CD4-positive, alpha-beta T cell treated with Interleukin-17A for 1 hour (primary cell): ENCODE measurements at places on chromosomes 7 and 10.

DNA sequence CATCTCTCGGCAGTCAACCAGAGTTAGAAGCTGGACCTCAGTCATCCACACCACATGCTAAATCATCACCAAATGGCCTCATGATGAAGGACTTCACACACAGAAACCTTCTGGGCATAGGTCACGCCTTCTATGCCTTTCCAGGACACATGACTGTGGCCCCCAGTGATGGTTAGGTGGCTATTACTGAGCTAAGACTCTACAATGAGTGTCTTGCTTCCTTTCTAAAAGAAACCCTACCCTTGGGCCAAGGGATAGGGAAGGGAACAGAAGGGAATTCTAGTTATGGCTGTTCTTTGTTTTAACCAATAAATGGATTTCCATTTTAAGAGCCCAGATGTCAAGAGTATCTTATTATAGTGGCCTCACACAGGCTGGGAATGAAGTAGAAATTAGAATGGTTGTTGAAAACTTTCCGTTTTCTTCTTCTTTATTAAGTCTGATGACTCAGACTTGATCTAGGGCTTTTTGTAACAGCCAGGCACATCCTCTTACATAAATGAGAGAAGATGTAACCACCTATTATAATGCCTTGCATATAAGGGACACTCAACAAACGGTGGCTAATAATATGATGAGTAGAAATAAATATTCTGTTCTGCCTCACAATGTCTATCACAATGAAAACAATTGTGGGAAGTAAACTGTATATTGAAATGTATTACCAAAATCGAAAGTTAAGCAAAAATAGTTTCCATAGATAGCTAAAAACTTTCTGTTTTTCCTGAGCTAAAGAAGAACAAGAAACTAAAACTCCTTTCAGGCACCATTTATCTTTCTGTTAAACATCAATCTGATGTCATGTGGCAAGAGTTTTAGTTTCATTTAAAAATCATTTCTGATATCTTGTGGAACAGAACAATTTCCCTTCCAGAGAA lies 62.5 kb upstream of the TOMM7 start:
- no peak for DNase-seq

DNA sequence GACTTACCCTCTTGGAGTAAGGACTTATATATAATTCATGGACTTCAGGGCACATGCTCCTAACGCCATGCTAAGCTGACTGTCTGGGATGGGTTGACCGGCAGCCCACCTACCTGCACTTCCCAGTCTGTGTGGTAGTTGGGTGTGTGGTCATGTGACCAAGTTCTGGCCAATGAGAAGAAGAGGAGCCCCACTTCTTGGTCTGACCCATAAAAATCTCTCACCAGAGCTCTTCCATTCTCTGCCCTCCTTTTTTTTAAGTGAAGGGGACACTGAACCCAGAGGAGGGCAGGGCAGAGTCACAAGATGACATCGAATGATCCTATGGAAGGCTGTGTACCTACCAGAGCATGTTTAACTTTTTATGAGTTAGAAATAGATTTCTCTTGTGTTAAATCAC lies 370.1 kb downstream of the FRMD4A start:
- no peak for DNase-seq

DNA sequence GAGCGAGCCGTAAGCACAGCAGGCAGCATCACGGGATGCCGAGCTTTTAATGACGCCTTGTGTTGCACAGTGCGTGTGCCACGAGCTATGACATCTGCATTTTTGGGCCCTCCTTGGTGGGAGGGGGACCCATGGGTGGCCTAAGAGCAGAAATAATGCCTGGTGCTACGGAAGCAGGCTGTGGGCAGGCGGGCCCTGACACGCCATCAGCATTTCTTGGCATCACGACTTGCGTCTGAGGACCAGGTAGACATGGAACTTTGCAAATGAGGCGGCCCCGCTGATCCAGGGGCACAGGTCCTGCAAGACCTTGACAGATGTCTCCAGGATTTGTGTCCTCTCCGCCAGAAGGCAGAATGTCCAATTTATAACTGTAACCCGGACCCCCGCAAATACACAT lies 117.8 kb upstream of the RNF32 start:
- no peak for DNase-seq

- no peak for DNase-seq
Observed at GRCh38 chr7:130037703-130038102, 13.5 kb downstream of the ZC3HC1 start.

DNA sequence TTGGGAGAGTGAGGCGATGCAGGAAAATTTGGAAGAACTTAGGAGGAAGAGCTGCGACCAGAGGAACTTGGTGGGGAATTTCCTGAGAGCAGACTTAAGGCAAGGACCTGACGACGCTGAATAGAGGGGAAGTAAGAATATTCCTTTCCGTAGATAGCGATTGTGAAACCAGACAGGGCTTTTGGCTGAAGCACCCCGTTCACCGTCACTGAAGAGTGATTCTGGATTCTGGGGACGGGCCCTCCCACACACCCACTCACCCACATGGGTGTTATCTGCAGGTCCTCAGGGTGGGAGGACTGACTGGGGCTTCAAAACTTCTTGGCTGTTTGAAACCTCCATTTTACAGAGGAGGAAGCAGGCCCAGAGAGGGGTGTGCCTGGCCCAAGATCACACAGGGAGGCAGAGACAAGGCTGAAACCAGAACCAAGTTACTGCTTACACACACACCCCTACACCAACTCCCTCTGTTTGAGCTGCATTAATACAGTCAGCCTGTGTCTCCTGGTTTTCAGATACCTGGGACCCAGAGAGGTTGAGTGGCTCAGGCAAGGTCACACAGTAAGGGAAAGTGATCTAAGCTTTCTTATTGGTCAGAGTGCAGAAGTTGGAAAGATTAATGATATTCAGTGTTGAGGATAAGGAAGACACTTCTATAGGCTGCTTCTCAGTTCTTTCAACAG lies 37.2 kb upstream of the CDH23 start:
- DNase-seq = no peak

- DNase-seq = no peak
Observed at GRCh38 chr7:45196374-45196773, 38.8 kb downstream of the RAMP3 start.

DNA sequence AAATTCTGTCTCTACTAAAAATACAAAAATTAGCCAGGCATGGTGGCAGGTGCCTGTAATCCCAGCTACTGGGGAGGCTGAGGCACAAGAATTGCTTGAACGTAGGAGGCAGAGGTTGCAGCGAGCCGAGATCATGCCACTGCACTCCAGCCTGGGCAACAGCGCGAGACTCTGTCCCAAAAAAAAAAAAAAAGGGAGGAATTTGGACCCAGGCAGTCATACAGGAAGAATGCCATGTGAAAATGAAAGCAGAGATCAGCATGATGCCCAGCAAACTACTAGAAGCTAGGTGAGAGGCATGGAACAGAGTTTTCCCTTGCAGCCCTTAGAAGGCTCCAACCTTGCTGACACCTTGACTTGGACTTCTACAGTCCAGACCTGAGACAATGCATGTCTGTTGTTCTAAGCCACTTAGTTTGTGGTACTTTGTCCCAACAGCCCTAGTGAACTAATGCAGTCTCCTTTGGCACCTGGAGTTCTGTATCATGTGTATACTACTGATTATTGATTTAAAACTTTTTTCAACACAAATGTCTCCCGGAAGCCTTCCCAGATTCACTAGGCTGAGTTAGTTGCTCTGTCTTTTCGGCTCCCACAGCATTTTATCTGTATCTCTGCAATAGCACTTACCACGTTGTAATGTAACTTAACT lies 10.2 kb upstream of the BAG3 start:
- DNase-seq = no peak

DNA sequence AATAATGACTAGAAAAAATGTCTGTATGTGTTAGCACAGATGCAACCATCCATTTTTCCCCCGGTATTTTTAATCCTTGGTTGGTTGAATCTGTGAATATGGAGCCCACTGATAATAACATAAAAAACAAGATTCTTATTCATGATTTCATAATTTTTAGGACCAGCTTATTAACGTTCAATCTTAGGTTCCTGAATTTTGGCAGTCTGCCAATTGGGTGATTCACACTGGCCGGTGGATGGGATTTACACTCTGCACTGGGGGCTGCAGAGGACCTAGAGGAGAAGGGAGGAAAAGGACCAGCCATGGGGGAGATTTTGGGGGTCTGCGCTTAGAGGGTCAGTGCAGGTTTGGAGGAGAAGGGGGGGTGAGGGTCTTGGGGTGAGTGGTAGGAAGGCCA lies 327.9 kb downstream of the ACTR3B start:
- DNase-seq = no peak

DNA sequence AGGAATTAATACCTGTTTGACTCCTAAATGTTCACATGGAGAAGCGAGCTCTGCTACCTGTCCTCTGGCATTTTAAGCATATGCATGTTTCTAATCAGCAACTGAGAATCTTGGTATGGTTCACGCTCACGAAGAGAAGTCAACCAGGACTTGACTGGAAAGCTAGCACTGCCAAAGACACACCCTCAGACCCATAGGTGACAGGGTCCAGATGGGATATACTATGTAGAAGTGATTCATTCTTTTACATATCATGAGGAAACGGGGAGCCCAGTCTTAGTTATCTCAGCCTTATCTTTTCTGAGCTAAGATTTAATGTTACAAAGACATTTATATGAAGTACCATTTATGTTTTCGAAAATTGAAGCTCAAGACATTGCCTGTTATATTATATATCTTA lies 313.0 kb downstream of the DOCK4 start:
- DNase-seq = no peak

GRCh38 chr7:127870231-127870907 lies 160.9 kb downstream of the LRRC4 start:
- no peak for DNase-seq

GRCh38 chr10:128016423-128017060 lies 109.6 kb downstream of the PTPRE start:
- DNase-seq = no peak

- no peak for DNase-seq
Observed at GRCh38 chr7:13551503-13551902, 438.0 kb downstream of the ETV1 start.

DNA sequence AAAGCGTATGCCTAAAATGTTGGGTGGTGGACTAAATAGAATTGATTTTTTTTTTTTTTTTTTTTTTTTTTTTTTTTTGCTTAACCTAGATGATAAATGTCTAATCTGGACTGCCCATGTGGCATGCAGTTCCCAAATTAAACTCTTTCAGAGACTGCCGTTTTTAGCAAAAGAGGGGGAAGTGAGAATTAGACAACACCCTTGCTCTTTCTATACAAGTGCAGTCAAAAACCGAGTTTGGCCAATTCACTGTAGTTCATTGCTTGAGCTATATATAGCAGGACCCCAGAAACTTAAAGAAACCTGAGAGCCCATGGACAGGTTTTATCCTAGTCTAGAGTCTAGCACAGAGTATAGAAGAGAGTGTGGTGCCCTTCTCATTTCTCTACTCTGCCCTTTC lies 141.9 kb downstream of the GRM3 start:
- DNase-seq = no peak

GRCh38 chr7:52254396-52255010 lies 780.9 kb upstream of the POM121L12 start:
- no peak for DNase-seq
